Esophagus squamous epithelium (tissue), 5 donors: ENCODE measurements at places on chromosomes 6 and 20. TPM values are rescaled to one million over a fixed set of nuclear protein-coding genes. Genes with fewer than 3 reads are reported as not detected.

GRCh38 chr6:133512410-133513016, 271.4 kb downstream of the EYA4 start:
- H3K27ac ChIP-seq = no peak overlapping the region
- no peaks in the 10 kb centered on the region for H3K36me3 ChIP-seq
- no peaks in the 10 kb centered on the region for H3K27me3 ChIP-seq
- DNase-seq = no peak

DNA sequence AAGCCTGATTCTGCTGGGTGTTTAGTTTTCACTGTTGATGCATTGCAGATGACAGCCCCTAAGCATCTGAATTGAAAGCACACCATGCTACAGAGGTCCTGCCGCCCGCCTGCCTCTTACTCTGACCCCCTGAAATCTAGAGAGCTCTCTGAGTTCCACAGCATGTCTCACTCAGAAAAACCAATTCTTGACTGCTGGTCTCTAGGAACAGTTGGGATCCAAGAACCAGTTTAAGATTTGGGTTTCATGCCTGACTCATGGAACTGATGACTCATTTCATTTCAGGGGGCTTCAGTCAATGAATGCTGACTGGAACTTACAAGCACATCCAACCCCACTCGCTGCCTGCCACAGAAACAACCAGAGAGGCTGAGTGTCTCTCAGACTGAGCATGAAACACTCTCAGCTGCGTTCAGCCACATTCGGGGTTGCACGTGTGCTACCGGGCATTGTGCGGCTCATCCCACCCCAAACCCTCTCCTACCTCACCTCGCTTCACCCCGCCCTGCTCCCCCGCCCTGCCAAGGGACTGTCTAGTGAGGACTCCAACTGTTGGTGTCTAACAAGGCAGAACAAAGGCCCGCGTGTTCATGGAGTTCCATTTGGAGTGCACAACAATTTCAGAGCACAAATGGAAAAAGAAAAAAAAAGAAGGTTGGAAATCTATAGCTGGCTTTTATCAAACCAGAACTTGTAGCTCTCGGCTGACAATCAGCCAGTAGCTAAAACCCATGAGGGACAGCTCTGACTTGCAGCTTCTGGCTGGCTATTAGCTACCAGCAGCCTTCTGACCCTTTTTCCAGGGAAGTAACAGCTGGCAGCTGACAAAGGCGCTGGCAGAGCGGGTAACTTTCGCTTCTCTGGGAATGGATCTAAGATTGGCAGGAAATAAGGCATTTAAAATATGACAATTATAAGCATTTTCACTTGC, 20.0 kb upstream of the TRAF3IP2 start:
- peaks cover 64% of the 10 kb centered on the region for H3K4me1 ChIP-seq
- H3K4me3 ChIP-seq = peak overlapping the region; percentile 33
- H3K27ac ChIP-seq = peak overlapping the region; percentile 75
- DNase-seq = no peak
- H3K27me3 ChIP-seq = peaks cover 5% of the 10 kb centered on the region
- no peaks in the 10 kb centered on the region for H3K36me3 ChIP-seq

DNA sequence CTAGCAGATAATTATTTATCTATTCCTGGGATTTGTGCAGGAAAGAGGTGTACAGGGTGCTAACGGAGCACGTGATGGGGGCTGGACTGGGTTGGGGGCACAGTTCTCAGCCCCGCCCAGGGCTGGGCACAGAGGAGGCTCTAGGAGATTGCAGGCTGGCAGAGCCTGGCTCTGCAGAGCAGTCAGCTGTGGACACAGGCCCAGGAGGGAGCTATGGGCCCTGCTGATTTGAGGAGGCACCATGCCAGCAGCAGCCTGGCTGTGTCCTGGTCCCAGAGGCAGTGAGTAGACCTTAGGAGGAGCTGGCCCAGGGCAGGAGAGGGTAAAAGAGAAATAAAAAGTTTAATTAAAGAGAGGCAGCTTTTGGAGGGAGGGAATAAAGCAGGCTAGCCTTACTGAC, 19.3 kb downstream of the MAFB start:
- H3K36me3 ChIP-seq = no peaks in the 10 kb centered on the region
- H3K4me3 ChIP-seq = no peak overlapping the region
- H3K27ac ChIP-seq = no peak overlapping the region
- H3K4me1 ChIP-seq = peaks cover 20% of the 10 kb centered on the region
- H3K27me3 ChIP-seq = no peaks in the 10 kb centered on the region
- no peak for DNase-seq

GRCh38 chr6:150112233-150112632, 30.6 kb upstream of the PPP1R14C start:
- no peak overlapping the region for H3K4me3 ChIP-seq
- H3K36me3 ChIP-seq = no peaks in the 10 kb centered on the region
- H3K27me3 ChIP-seq = no peaks in the 10 kb centered on the region

DNA sequence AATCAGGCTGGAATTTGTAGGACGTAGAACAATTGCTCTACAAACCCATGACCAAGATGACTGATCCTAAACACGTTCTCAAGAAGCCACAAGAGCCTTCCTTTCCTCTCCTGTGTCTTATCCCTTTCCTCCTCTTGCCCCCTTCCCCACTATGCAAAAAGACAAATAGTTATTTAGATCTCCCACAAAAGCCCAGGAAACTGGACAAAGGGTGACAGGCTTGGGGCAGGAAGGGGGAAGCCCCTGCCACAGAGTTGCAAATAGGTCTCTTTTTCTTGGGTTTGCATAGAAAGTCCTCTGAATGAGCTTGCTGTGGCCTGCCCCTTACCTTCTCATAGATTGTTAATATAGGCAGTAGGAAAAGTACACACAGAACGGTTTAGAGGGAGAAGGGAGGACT, 377.1 kb upstream of the BTBD3 start:
- no peak for DNase-seq

LRP11 gene
- total RNA-seq = 73.5 TPM

FUT9 gene
- not detected for total RNA-seq

GRCh38 chr6:95087394-95088097, 489.8 kb upstream of the MANEA start:
- H3K4me1 ChIP-seq = no peaks in the 10 kb centered on the region
- H3K4me3 ChIP-seq = no peak overlapping the region
- H3K27me3 ChIP-seq = no peaks in the 10 kb centered on the region

- H3K4me3 ChIP-seq = no peak overlapping the region
- no peak for DNase-seq
- no peaks in the 10 kb centered on the region for H3K27me3 ChIP-seq
These were observed 123.9 kb upstream of the BACH2 start for GRCh38 chr6:90420500-90420899.

- no peak overlapping the region for H3K27ac ChIP-seq
- DNase-seq = no peak
- H3K36me3 ChIP-seq = no peaks in the 10 kb centered on the region
- H3K4me1 ChIP-seq = no peaks in the 10 kb centered on the region
These were observed 21.8 kb upstream of the RAB23 start for GRCh38 chr6:57243954-57244353.

GRCh38 chr6:14270925-14271788, 153.6 kb downstream of the CD83 start:
- H3K27me3 ChIP-seq = no peaks in the 10 kb centered on the region
- no peak for DNase-seq
- H3K4me3 ChIP-seq = no peak overlapping the region
- H3K36me3 ChIP-seq = no peaks in the 10 kb centered on the region
- H3K4me1 ChIP-seq = peaks cover 29% of the 10 kb centered on the region

- no peak overlapping the region for H3K27ac ChIP-seq
- no peaks in the 10 kb centered on the region for H3K27me3 ChIP-seq
- H3K36me3 ChIP-seq = no peaks in the 10 kb centered on the region
- no peak overlapping the region for H3K4me3 ChIP-seq
- H3K4me1 ChIP-seq = no peaks in the 10 kb centered on the region
These were observed 31.8 kb downstream of the SNX14 start for GRCh38 chr6:85561750-85562357.

GRCh38 chr6:104969785-104970581, 13.1 kb downstream of the LIN28B start:
- no peak for DNase-seq
- H3K36me3 ChIP-seq = no peaks in the 10 kb centered on the region
- H3K4me1 ChIP-seq = no peaks in the 10 kb centered on the region
- no peaks in the 10 kb centered on the region for H3K27me3 ChIP-seq
- H3K27ac ChIP-seq = no peak overlapping the region
- H3K4me3 ChIP-seq = no peak overlapping the region

- H3K4me3 ChIP-seq = no peak overlapping the region
- no peak for DNase-seq
- H3K36me3 ChIP-seq = no peaks in the 10 kb centered on the region
- no peak overlapping the region for H3K27ac ChIP-seq
- no peaks in the 10 kb centered on the region for H3K27me3 ChIP-seq
- H3K4me1 ChIP-seq = peaks cover 25% of the 10 kb centered on the region
These were observed 4.7 kb downstream of the ECT2L start for GRCh38 chr6:138800377-138801150.

GRCh38 chr6:47859175-47859574, 77.3 kb downstream of the OPN5 start:
- no peaks in the 10 kb centered on the region for H3K4me1 ChIP-seq
- no peaks in the 10 kb centered on the region for H3K27me3 ChIP-seq
- H3K4me3 ChIP-seq = no peak overlapping the region
- DNase-seq = no peak
- H3K27ac ChIP-seq = no peak overlapping the region

LHFPL5 gene
- not detected for total RNA-seq

PROKR2 gene
- not detected for total RNA-seq

KCNQ5 gene
- 0.59 TPM for total RNA-seq

PMEPA1 gene
- total RNA-seq = 3.1 TPM

- no peak overlapping the region for H3K4me3 ChIP-seq
- H3K27me3 ChIP-seq = peaks cover 8% of the 10 kb centered on the region
- H3K4me1 ChIP-seq = peaks cover 4% of the 10 kb centered on the region
- DNase-seq = no peak
- H3K27ac ChIP-seq = no peak overlapping the region
These were observed 96.0 kb upstream of the SNX9 start for GRCh38 chr6:157726892-157727628.

DNA sequence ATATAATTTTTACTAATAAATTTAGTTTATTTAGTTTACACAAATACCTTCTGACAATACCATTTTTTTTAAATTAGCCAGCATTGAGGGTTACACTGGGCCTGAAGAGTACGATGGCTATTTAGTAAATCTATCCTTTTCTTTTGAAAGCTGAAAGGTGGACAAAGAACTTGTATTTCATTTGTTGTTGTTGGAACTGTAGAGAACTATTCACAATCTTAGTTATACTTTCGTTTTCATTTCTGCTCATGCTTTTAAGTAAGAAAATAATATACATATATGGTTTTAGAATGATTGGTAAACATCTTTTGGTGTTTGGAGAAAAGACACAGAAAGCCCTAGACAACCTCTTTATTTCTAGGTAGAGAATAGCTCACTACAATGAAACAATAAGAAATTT, 165.3 kb upstream of the FAM83B start:
- H3K27me3 ChIP-seq = no peaks in the 10 kb centered on the region
- H3K27ac ChIP-seq = no peak overlapping the region
- H3K4me3 ChIP-seq = no peak overlapping the region
- H3K4me1 ChIP-seq = no peaks in the 10 kb centered on the region
- no peaks in the 10 kb centered on the region for H3K36me3 ChIP-seq
- DNase-seq = no peak

- no peaks in the 10 kb centered on the region for H3K4me1 ChIP-seq
- H3K36me3 ChIP-seq = no peaks in the 10 kb centered on the region
- no peak overlapping the region for H3K4me3 ChIP-seq
- H3K27me3 ChIP-seq = no peaks in the 10 kb centered on the region
- no peak for DNase-seq
These were observed 114.1 kb downstream of the GJA10 start for GRCh38 chr6:90008189-90008907.

DNA sequence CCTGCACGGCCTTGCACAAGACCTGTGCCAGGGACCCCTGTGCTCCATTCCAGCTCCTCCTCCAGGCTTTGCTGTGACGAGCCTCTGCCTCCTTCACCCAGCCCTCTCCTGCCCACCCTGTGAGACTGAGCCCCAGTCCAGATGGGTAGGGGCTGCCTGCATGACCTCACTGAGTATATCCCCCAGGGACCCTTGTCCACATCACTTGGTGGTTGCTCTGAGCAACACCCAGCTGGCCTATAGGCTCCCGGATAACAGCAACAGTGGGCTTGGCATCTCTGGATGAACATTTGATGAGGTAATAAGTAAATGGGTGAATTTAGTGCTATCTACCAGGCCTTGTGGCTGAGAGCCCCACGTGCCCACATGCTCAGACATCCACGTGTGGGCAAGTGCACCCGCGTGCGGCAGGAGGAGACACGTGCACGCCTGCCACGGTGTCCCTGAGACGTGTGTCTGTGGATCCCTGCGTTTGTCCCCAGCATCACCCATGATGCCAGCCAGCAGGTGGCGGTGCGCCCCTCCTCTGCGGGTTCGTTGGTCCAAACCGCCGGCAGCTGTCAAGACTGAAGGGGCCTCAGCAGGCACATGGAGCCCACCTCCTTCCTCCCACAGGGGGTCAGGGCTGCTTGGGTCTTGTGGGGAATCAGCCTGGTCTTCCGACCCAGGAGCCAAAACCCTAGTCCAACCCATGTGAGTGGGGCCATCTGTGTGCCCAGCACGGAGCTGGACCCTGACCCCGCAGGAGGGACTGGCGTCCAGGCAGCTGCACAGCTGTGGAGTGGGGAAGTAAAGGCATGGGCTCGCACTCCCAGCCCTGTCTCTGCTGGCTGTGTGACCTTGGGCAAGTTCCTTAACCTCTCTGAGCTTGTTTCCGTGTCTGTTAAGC, 45.9 kb downstream of the FGD2 start:
- peak overlapping the region; percentile 51 for H3K27ac ChIP-seq
- no peaks in the 10 kb centered on the region for H3K36me3 ChIP-seq
- peaks cover 68% of the 10 kb centered on the region for H3K4me1 ChIP-seq
- H3K4me3 ChIP-seq = peak overlapping the region; percentile 12
- DNase-seq = peak; percentile 37

TGM3 gene
- 626 TPM for total RNA-seq

NTSR1 gene
- total RNA-seq = not detected

DNA sequence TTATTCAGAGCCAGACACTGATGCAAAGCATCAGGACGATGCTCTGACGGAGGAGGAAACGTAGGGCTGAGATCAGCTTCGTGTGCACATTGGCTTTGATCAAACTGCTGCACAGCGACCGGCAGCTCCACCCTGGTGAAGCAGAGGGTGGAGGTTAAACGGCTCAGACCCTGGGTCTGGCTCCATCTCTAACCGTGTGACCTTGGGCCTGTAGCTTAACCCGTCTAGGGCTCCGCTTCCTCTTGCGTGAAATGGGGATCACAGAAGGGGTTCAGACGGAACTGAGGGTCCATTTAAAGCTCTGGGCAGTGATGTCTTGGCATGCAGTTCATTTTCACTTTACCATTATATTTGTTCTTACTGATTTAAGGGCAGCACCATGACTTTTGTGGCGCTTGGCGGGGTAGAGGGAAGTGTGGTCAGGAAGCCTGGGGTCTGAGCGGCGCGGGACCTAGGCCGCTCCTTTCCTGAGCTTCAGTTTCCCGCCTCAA, 644 bp downstream of the RBL1 start:
- no peak for DNase-seq
- no peaks in the 10 kb centered on the region for H3K36me3 ChIP-seq
- H3K27ac ChIP-seq = peak overlapping the region; percentile 92
- peaks cover 29% of the 10 kb centered on the region for H3K4me1 ChIP-seq
